ENCODE measurements at places on chromosomes 4 and X.

DNA sequence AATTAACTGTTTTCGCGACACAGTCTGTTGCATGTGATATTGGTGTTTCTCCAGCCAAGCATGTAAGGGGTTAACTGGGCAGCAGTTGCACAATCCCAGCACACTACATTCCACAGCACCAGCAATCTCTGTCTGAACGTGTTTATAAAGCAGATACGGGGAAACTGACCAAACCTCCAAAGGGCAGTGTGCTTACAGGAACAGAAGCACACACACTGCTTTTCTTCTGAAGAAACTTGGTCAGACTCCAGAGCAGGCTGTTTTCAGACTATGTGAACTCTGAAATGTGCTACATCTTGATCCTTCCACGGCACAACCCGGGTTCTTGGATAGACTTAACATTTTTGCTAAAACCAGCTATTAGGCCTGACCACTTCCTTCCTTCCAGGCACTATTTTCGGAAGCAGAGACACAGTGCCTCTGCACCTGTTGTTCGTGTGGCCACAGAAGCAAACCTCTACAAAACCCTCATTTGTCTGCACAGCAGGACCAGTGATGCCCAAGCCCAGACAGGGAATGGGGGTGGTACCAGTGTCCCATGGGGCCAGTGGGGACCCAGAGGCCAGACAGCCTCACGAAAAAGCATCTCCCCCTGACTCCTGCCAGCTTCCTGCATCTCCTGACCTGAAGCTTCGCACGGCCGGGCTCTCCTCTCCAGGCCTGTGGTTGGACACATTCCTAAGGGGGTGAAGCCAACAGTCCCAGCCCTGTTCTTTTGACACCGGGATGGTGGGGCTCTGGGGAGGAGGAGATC is 90.1 kb downstream of the IRF2 start:
- peak; percentile 98 for DNase-seq

- no peak for DNase-seq
These were observed 85.1 kb downstream of the KIT start for GRCh38 chr4:54742636-54743399.

DNA sequence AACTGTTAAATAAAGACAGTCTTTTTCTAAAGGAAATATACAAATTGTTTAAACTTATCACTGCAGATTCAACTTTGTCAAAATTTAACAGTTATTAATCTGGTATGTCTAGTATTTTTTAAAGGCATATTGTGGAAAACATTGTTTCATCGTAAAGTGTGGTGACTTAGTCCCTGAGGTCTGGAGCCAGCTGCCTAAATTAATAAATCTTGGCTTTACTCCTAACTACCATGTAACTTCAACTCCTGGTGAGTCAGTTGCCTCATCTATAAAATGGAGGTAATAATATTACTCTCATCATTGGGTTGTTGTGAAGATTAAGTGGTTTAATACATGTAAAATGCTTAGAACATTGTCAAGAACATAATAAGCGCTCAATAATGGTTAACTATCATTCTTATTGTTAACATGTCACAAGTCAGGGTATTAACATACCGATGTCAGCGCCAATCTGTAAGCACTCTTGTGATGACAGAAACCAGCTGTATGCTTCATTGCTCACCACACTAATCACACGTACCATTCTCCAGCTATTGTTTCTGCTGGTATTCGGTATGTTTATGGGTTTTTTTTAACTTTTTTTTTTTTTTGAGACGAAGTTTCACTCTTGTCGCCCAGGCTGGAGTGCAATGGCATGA is 14.1 kb upstream of the SMIM43 start:
- peak; percentile 85 for DNase-seq

DNA sequence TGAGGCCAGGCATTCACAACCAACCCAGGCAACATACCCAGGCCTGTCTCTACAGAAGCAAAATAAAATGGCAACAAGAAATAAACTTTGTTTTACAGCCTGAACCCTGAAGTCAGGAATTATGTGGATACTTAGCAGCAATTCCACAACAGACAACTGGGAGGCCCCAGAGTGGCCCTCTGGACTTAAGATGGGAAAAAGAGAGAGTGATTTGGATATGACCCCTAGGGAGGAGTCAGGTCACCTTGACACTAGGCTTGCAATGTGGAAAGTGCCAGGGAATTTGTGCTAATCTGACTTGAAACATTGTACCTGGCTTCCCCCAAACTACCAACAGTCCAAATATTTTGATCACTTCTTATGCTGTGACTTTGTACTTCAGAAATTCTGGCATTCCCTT is 193.1 kb downstream of the PARM1 start:
- no peak for DNase-seq

GRCh38 chr4:171235521-171235920 is 577.7 kb upstream of the GALNTL6 start:
- no peak for DNase-seq

DNA sequence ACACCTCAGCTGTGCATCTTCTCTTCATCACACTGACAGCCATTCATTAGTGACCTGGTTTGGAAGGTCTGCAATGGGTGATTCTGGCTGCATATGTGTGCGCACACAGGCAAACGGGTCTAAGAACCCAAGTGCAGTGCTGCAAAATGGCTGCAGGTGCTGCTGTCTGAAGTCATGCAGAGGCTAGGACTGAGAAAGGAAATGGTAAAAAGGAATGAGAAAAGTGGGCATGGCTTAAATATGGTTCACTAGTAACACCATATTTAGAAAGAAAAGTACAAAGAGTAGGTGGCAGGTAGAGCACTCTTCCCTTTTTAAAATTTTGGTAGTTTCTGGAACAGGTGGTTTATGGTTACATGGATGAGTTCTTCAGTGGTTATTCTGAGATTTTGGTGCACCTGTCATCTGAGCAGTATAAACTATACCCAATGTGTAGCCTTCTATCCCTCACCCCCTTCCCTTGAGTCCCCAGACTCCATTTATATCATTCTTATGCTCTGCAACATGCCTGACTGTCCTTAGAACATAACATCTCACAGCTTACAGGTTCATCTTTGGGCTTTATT is 78.4 kb downstream of the CCNG2 start:
- no peak for DNase-seq

DNA sequence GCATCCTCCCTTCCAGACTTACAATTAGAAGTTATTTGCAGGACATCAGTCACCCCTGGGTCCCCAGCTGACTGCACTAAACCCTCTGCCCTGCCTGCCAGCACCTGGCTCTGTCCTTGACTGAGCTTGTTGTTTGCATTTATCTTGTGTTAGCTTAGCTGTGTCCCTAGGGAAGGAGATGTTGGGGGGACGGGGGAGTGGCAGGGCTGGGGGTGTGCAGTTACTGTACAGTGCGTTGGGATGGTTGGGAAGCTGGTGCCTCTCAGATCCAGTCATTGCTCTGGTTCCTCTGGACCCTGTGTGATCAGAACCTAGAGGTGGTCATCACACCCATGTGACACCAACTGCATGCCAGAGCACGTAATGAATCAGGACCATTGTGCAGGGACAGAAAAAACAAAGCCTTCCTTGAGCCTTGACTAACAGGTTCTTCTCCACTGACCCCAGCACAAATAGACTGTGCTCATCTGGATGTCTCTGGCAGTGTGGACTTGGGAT is 32.7 kb upstream of the PROM1 start:
- no peak for DNase-seq

- DNase-seq = peak; percentile 58
These were observed 433 bp upstream of the COQ2 start for GRCh38 chr4:83285055-83285407.

GRCh38 chrX:150487369-150488094 is 80.9 kb upstream of the MTM1 start:
- DNase-seq = no peak

GRCh38 chr4:174401471-174402130 is 117.9 kb downstream of the CEP44 start:
- peak; percentile 12 for DNase-seq

GRCh38 chrX:19661961-19662360 is 146.7 kb upstream of the MAP3K15 start:
- no peak for DNase-seq

GRCh38 chrX:22109442-22109841 is 77.3 kb downstream of the PHEX start:
- no peak for DNase-seq

DNA sequence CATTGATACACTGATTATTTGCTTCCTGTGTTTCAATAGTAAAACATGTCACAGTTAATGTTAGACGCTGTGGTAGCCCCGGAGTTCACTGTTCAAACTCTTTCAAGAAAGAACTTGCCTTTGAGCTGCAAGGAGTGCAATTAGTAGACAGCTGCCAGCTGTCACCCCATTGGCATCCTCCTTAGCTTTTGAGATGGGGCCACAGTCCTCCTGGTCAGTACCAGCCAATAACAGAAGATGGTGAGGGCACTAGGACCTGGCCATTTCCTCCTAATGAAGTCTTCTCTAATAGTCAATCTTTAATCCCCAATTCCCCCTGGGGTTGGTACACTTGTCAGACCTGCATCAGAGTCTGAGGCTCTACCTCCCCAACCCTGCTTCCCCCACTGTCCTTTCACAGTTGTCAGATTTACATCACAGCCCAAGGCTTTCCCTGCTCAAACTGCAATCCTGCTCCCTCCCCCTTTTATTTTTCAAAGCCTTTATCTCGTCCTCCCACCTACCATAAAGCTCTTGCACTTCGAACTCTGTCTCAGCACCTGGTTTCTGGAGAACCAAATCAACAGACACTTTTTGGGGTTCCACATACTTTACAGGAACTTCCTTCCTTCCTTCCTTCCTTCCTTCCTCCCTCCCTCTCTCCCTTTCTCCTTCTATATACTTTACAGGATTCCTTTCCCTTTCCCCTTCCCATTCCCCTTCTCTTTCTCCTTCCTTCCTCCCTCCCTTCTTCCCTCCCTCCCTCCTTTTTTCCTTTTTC is 182.0 kb downstream of the RASL11B start:
- no peak for DNase-seq

DNA sequence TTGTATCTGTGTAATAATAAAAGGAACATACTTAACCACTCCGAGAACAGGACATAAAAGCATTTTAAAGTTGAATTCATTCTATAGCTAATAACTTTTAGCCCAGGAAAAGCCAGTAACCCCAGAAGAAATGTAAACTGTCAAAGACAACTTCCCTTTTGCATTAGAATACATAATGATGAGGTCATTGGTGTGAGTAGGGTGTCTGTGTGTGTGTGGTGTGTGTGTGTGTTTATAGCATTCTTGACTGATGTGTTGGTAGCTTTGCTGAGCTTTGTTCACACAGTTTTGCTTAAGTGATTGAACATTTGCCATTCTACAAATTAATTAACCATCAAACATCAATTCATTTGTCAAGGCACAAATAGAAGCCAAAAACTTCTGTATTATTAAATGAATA is 559.6 kb downstream of the ARAP2 start:
- no peak for DNase-seq

DNA sequence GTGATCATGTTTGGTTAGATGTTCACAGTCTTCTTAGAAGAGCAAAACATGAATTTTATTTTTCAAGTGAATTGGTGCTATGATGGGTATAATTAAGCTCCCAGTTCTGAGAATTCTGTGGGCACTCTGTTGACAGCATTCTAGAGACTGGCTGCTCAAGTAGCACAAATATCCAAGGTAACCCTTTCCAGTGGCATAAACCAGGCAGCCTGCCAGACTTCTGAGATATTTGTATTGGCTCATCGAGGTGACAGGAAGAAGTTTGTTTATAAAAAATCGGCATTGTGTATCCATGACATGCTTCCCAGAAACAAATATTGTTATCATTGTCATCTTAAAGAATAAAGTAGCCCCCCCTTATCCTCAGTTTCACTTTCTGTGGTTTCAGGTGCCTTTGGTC is 28.3 kb downstream of the LANCL3 start:
- no peak for DNase-seq

- peak; percentile 57 for DNase-seq
These were observed 7.5 kb upstream of the CXCL6 start for GRCh38 chr4:73828956-73829355.
